H4 (cell line): ENCODE measurements at places on chromosomes 7 and 10. TPM values are rescaled to one million over a fixed set of nuclear protein-coding genes. Genes with fewer than 3 reads are reported as not detected.

CTTNBP2 gene
- total RNA-seq: 2.4 and 4.8 TPM in 2 replicates

STEAP1B gene
- total RNA-seq: 1.0 and 1.1 TPM in 2 replicates

SSMEM1 gene
- total RNA-seq: not detected in 2 replicates

GRCh38 chr10:79219322-79219957 is 127.8 kb upstream of the PPIF start:
- no peak for DNase-seq
